ENCODE measurements at places on chromosomes 2 and 18. TPM values are rescaled to one million over a fixed set of nuclear protein-coding genes. Genes with fewer than 3 reads are reported as not detected.

GRCh38 chr2:46703588-46703987 lies 212.0 kb downstream of the MCFD2 start:
- DNase-seq: no peak

CNDP1 gene
- not detected for total RNA-seq

DNA sequence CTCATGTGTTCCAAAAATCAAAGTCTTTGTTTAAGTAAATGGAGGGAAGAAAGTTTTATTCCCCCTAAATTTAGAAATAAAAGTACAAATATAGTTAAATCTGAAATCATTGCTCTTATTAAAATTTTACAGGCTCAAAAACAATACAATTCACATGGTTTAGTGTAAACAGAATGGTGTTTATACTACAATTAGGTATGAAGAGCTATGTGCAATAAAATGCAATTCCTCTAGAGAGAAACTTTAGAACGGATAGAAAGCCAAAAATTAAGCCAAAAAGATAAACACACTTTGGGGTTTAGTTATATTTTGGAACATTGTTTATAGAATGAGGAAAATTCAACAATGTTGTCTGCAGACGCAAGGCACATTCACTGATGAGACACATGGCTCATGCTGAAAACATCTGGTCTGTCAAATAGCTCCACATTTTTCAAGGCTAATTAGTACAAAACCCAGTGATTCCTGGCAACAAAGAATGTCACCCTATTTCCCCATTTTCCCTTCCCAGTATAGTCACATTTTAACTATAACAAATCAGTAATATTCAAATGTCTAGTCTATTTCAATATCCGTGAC lies 103.3 kb downstream of the EXOC6B start:
- DNase-seq: no peak

DNA sequence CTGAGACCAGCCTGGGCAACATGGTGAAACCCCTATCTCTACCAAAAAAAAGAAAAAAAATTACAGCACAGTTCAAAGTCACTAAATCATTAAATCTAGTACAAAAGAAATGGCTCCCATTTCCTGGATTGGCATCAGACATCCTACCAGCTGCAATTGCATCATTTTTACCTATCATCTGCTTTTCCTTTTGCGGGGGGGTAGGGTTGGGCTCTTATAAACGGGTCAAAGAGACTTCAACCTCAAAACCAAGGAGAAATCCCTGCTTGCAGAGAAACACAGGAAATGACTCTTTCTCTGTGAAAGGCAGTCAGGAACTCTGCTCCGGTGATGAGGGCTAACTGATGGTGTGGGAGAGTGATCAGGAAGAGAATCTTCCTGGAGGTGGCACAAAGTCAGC lies 45.3 kb upstream of the RFX8 start:
- DNase-seq: no peak

DNA sequence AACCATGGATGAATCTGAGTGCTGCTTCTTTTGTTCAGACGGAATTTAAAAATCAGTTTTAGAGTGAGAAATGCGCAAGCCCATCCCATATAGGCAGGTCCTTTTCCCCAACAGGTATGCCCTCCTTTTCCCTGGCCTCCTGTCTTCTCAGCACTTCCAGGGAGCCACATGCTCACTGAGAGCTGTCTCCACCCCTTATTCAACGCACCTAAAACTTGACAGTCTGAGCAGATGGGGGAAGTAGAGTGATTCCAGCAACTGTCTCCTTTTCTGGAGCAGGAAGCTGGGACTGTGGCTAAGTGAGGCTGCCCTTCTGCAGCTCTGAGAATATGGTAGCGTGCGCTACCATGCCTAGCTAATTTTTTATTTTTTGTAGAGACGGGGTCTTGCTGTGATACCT lies 53.1 kb upstream of the NOSTRIN start:
- DNase-seq: no peak

- no peak for DNase-seq
Observed at GRCh38 chr18:42365591-42365990, 410.6 kb downstream of the PIK3C3 start.

GNLY gene
- total RNA-seq: 1.4 TPM

GRCh38 chr2:60621688-60622429 lies 68.4 kb upstream of the BCL11A start:
- no peak for DNase-seq

- DNase-seq: no peak
Observed at GRCh38 chr2:175855236-175855635, 146.8 kb downstream of the LNPK start.

GRCh38 chr18:80200932-80201672 lies 46.2 kb downstream of the PARD6G start:
- no peak for DNase-seq

- DNase-seq: no peak
Observed at GRCh38 chr18:10417191-10417590, 37.2 kb upstream of the APCDD1 start.

FOXI3 gene
- not detected for total RNA-seq

GRCh38 chr2:212709280-212709679 lies 170.7 kb upstream of the ERBB4 start:
- no peak for DNase-seq

Measured in left colon (tissue), 2 donors.